ENCODE measurements at places on chromosomes 7 and 10.

DNA sequence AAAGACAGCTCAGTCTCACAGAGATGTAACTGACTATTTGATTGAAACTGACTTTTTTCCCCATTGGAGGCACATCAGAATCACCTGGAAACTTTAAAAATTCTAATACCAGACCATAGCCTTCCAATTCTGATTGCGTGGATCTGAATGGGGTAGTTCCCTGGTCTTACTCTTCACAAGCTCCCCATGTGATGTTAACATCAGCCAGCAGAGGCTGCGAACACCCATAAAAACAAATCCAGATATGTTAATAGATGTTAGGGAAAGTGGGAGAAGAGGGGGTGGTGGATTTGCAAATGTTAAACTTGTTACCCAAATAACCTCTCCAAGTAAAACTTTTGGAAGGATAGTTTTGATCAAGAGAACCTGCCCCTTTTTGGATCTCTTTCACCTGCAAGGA, 1133.4 kb downstream of the CNTNAP2 start:
- no peak for DNase-seq

DNA sequence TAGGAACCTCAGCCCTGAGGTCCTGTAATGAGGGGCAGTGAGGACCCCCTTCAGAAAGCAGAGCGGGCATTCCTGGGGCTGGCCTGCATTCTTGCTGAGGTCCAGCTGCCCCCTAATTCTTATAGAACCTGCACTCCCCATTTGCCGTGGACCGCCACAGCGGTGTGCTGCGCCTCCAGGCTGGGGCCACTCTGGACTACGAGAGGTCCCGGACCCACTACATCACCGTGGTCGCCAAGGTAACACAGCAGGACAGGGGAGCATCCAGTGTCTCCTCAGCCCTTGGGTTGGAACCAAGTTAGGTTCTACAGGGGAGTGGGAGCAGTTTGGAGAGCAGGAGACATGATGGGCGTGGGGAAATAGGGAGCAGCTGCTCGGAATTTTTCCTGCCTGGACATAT, 7.3 kb downstream of the CDHR1 start:
- DNase-seq = no peak

- DNase-seq = no peak
These were observed 34.9 kb upstream of the STEAP1 start for GRCh38 chr7:90119178-90119971.

DNA sequence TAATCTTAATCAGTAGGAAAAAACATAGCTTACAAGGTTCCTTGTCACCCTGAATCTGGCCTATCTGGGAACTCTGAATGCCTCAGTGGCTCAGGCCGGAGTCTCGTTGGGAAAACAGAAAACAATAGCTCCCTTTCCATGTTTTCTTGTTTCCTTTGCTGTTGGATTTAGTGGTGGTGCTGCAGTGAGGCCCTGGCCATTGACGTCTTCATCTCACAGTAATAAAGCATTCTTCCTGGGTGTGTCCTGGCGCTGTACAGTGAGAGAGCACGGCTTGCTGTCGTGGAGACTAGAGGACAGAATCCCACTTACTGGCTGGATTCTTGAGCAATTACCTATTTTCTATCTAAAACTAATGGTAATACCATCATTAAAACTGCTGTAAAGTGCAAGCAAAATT, 1.3 kb upstream of the SPOCK2 start:
- no peak for DNase-seq

- DNase-seq = no peak
These were observed 38.1 kb upstream of the DDC start for GRCh38 chr7:50603287-50603686.

GRCh38 chr10:124612611-124613498, 131.3 kb downstream of the FAM53B start:
- no peak for DNase-seq
